ENCODE measurements at places on chromosomes 11 and 22. TPM values are rescaled to one million over a fixed set of nuclear protein-coding genes. Genes with fewer than 3 reads are reported as not detected.

KDM4E gene
- total RNA-seq: not detected

C11orf54 gene
- total RNA-seq: 5.7 TPM

CEP126 gene
- total RNA-seq: 1.2 TPM

DERL3 gene
- 1.9 TPM for total RNA-seq

ARHGAP20 gene
- not detected for total RNA-seq

ART5 gene
- total RNA-seq: not detected

DNA sequence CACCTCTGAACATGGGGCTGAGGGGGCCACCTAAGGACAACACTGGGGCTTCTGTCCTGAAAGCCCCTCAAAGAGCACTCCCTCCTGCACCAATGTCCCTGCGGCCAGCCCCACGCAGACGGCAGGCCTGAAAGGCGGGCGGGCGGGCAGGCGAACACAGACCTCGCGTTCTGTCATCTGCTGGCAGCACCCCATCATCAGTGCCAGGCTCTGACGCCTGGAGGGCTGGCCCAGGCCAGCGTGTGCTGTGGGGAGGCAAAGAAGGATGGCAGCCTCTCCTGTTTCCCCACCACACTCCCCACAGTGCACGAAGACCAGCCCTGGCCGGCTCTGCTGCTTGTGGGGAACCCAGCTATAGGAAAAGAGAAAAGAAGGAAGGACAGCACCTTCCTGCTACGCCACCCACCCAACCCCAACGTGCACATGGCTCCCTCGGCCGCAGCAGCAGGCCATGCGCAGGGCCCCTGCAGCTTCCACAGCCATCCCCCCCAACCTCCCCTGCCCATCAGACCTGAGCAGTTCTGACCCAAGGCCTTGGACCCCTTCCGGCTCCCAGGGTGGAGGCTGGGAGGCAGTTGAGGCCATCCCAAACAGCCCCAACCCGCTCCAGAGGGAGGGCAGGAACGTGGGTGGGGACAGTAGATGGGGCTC lies 3.5 kb downstream of the SBF1 start:
- DNase-seq: no peak

DNA sequence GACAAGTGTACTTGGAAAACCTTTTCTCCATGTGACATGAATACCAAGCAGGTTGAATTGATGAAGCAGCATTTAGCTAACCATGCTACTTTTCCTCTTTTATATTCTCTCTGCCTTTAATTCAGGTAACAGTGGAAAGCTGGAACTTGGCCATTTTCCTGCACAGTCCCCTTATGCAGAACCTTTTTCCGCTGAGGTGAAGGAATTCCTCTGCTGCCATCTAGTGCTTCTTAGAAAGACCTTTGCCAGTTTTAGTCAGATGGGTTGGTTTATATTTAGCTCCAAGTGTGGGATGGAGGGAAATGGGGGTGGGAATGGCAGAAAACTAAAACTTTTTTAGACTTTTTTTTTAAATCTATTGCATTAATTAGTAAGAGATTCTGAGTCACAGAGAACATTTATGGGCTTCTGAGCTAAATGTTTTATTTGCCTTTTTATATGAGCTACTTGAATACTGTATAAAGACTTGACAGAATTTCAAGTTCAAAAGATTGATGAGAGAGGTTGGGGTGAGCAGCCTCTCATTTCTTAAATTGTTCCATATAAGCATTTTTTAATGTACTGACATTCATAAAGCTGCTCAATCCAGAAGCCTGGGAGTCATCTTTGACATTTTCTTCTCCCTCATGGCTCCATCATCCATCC lies 153.9 kb upstream of the ZC3H12C start:
- DNase-seq: peak; percentile 37

DNA sequence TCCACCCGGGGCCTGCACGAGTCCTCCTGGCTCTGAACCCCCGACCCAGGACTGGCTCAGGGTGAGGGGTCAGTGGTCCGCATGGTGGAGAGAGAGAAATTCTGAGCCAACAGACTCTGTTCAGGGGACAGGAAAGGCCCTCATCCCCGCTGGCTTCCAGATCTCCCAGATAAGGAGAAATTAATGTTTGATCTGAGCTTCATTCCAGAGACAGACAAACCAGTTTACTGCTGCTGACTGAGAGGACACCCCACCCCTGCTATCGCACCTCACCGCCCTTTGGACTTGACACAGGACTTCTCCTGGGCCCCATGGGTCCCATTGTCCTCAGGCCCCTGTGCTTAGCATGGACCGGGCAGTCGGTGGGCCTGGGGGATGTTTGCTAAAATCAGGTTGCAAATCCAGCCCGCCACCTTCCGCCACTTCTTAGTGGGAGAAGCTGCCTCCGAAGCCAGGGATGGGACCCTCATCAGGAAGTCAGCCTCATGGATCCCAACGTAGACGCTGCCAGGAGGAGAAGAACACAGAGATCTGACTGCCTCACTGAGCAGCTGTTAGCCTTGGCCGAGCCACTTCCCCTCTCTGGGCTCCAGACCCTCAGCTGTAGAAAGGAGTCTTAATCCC lies 11.2 kb upstream of the UPK3A start:
- no peak for DNase-seq

- no peak for DNase-seq
Measured at GRCh38 chr11:106249617-106250239, 172.3 kb downstream of the AASDHPPT start.

DNA sequence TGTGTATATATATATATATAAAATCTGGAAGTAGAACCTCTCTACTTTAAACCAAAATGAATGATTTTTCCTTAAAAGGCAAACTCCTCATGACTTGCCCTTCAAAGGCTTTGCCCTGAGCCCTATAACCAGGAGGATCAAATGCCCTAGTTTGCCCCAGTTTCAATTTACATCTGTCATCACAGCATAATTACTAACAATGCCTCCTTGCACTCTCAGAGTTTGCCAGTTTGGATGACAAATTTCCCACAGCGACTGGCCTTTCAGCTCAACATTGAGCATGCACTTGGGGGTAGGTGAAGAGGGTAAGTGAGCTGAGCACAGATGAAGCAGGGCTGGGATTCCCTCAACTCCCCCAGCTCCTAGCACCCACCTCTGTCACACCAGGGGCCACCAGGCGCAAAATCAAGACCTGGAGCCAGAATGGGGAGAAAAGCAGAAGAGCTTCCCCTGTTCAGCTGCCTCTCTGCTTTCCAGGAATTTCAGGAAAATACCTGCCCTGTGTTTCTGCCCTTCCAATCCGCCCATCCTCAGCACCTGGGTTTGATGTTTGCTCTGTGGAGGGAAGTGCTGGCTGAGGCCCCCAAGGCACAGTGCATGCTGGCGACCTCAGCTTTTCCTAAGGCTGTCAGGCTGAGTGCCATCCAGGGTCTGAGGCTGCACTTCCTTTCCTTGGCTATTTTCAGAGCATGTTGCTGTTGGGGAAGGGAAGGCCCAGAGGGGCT lies 67.5 kb downstream of the ADAMTS15 start:
- no peak for DNase-seq

- DNase-seq: no peak
Measured at GRCh38 chr22:30922151-30922611, 46.4 kb downstream of the MORC2 start.

GRCh38 chr22:42785706-42786499 lies 65.2 kb upstream of the A4GALT start:
- no peak for DNase-seq

- no peak for DNase-seq
Measured at GRCh38 chr22:44157916-44158618, 22.7 kb upstream of the PARVG start.

GRCh38 chr11:92948116-92948515 lies 21.3 kb upstream of the MTNR1B start:
- no peak for DNase-seq

DNA sequence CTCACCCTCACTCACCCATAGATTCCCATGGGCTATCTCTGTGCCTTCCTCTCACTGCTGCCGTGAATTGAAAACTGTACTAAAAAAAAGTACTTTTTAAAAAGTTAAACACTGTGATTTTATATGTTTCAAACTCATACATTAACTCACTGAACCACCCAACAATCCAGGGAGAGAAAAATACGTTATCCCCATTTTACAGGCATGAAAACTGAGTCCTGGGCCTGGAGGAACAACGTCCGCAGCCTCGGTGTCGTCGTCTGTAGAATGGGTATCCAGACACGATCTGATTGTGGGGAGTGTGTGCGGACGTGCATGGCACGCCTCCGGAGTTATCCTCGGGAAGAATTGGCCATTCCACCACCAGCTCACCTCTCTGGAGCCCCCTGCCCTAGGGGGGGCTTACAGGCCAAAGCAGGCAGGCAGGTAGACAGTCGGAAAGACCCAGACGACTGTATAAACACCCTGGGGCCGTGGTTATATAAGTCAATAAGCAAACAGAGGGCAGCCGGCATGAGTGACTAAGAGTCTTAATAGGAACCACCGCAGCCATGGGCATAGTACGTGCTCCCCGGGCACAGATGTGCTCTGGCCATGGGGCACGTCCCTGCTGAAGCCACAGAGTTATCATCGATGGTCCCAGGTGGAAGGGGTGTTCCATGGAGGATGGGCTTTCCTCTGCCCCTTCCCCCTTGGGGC lies 7.1 kb upstream of the PDGFB start:
- no peak for DNase-seq

DNA sequence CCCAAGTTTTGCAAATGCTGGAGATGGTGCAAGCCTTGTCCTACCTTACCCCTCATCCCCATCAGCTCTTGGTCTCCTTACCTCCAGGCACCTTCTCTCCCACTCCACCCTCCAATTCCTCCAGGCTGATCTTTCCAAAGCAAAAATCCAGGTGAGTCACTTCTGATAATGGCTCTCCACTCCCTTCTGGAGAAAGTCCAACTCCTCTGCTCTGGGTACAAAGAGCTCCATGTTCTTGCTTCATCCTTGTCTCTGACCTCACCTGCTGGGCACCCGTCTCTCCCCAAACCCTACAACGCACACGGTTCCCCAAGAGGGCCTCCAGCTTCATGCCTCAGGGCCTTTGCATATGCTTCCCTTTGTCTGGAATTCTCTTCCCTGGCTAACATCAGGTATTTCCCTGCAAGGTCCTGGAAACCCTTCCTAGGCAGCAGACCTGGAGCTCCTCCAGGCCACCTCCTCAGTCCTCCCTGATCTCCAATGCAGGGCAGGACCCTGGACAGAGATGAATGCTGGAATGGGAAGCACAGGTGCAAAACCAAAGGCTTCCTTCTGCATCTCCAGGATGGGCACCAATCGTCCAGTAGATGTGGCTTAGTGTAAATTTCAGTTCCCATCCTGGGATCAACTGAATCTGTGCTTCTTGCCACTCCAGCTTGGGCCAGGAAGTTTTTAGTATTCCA lies 22.7 kb downstream of the IFT27 start:
- DNase-seq: peak; percentile 81

Measured in foreskin keratinocyte (primary cell).